ENCODE measurements at places on chromosomes 7 and 10.
A peak's percentile ranks its signal among the peaks of the same experiment; 100 is the strongest.

DNA sequence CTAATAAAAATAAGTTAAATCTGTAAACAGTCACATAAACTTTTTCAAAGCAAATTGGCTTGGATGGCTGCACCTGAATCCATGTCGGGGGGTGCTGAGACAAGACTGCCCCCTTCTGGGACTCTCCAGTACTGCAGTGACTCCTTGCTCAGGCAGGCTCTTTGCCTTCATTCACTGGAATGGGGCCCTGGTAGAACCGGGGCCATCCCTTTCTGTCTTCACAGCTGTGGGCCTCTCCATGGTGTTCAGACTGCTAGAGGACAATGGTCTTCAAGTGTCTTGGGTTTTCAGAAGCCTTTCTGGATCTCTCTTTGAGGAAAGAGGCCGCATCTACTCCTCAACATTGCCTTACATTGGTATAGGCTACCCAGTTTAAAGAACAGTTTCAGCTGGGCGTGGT, 16.1 kb upstream of the IMPDH1 start:
- DNase-seq: peak; percentile 55

- no peak for DNase-seq
Measured at GRCh38 chr10:31972519-31973041, 43.9 kb upstream of the ARHGAP12 start.

DNA sequence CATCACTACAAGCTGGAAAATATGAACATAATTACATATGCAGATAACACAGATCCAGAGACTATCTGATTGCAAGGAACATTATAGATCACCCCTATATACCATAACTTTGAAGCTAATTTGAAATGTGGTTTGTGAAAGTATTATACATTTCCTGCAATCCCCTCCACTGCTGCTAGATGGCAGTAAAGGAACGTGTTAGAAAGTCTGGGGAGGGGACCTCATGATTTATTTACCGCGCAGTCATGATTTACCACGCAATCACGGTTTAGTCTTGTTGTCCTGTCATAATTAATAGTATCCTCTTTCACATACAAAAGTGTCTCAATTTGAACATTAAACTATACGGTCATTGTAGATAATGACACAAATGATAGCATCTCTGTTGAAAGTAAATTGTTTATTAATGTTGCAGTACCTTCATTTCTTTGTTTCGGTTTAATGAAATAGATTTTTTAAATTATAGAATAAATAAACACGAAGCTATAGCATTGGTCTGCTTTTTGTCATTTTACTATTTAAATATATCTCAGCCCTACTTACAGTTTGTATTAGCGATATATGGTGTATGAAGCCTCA, 145.3 kb upstream of the PRSS1 start:
- DNase-seq: peak; percentile 64

DNA sequence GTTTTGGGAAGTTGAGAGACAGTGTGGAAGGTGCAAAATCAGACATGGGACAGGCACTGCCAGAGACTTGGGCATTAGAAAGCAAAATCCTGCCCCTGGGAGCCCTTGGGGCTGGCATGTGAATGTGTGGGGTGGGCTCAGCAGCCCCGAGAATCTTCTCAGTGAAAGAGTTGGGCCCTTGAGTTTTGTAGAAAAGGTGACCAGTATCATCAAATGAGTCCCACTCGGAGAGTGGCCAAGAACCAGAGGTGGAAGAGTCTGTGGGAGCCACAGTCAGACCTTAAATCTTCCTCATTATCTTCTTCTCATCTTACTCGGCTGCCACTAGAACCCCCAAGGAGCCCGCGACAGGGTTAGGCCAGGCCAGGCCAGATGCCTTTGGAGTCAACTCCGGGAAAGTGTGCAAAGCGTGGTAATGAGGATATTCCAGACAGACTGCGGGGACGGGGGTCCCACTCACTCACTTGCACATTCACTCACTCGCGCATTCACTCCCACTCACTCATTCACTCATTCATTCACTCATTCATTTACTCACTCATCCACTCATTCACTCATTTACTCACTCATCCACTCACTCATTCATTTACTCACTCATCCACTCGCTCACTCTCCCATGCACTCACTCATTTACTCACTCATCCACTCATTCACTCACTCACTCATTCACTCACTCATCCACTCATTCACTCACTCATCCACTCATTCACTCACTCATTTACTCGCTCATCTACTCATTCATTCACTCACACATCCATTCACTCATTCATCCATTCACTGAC, 74.9 kb downstream of the CARD11 start:
- DNase-seq: no peak

DNA sequence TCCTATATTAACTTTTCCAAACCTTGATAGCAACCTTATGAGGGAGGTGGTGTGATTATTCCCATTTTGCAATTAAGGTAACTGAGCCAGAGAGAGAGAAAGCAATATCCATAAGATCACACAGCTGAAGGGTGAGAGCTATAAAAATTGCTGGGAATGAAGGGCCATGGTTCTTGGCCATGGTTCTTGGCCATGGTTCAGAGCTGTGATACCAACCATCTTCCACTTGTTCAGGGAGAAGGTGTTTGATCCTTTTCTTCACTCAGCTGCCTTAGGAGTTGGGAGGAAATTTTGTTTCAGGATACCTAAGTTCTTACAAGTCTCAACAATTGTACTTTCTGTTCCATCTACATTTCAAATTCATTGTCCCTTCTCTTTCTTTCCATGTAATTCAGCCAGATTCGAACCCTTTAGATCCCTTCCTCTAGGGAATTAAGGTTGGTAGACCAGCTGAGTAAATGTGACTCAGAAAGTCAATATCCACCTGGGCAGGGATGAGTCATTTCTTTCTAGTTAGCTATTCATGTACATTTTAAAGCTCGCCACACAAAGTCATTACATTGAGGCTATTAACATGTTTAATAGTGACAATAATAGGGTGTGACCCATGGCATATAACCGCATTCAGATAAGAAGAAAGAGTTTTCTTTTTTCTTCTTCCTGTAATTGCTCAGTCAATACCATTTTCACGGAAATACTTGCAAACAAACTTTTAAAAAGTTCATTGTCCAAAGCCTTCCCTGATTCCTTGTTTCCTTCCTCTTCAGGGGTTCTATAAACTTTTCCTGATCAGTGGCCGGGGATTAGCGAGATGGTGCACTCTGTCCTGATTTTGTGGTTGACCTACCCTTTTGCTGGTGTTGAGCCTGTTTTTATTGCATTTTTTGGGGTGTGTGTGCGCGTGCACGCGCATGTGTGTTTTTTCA, 143.4 kb downstream of the TCF7L2 start:
- no peak for DNase-seq

GRCh38 chr7:155224116-155224811, 73.4 kb upstream of the INSIG1 start:
- no peak for DNase-seq

GRCh38 chr10:78700413-78700812, 368.4 kb upstream of the ZMIZ1 start:
- DNase-seq: no peak

DNA sequence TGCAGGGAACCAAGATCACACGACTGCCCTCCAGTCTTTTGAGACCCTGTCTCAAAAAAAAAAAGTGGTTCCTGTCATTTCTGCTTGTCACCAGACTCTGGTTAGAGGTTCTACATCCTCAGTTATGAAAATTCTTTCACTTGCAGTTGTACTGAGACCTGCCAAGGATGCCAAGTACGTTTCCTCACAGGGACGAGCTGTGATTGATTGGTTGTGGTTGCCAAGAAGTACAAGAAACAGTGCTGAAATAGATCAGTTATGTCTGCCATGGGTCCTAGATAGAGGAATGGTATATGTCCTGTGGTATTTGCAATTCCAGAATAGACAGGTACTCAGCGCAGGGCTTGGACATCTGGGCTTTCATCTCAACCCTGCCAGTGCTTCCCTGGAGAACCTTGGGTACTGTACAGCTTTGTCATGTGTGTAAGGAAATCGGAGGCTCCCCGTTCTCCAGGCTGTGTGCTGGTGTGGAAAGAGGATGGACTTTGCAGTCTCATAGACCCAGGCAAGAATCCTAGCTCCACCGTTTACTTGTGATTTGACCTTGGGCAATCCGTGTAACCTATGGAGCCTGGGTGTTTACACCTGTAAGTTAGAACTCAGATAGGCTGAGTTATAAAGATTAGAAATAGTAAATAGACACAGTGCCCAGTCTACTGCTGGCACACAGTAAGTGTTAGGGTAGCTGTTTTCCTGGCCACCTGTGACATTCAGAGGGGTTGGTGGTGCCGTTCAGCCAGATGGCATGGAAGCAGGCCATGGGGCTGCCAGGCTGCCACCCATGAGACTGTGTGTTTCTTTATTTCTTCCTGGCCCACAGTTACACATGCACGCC, 53.0 kb downstream of the COL13A1 start:
- DNase-seq: no peak

- peak; percentile 47 for DNase-seq
Measured at GRCh38 chr10:103884681-103885139, 29.3 kb upstream of the SH3PXD2A start.

- DNase-seq: no peak
Measured at GRCh38 chr7:91957823-91958222, 17.2 kb downstream of the AKAP9 start.

DNA sequence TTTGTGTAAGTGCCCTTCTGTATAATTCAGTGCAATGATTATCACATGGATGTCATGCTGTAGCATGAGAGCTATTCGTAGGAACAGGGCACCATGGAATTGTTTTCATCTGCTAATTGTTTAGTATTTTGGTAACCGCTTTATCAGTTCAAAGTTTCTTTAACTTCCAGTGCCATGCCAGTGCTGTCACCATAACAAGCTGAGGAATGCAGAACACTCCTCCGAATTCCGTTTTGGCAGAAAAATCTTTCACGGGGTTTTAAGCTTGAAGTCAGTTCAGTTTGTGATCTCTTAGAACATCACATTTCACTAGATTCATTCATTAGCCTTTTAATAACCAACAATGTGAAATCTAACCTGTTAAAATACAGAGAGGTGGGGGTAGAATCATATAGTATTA, 117.2 kb upstream of the SEMA3C start:
- no peak for DNase-seq

DNA sequence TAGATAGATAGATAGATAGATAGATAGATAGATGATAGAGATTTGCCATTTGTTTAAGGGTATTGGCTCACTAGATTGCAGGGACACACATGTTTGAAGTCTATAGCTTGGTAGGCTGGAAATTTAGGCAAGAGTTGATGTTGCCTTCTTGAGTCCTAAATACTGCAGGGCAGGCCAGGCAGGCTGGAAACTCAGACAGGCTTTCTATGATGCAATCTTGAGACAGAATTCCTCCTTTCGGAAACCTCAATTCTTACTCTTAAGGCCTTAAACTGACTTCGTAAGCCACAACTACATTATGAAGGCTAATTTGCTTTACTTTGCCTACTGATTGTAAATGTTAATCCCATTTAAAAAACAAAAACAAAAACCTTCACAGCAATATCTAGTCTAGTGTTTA, 322.9 kb upstream of the AKR1E2 start:
- DNase-seq: peak; percentile 76

DNA sequence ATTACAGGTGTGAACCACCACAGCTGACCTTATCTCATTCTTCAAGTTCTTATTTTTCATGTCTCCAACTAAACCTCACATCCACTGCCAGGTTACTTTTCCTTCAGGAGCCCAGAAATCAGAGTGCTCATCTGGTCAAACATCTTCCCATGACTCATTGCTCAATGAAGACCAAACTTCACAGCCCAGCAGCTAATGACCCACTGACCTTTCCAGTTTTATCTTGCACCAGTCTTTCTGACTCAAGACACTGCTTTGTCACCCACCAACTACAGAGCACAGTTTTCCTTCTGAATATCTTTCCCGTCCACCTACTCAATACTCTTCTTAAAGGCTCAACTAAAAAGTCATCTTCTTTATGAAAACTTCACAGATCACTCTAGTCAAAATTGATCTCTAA, 245.1 kb downstream of the CHCHD3 start:
- no peak for DNase-seq

DNA sequence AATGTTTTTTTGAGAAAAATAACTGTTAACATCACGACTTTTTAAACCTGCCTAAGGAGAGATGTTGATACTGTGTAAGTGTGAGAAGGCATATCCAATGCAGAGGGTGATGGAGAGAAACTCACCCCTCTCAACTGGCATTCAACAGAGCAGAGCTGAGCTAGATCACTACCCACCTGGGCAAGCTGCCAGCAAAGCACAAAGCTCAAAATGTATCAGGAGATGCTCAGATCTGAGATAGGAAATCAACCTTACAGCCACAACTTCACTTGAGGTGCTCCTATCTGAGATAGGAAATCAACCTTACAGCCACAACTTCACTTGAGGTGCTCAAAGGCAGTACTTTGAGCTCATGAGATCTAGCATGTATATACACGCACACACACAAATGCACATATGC, 151.5 kb upstream of the PDE1C start:
- DNase-seq: no peak

DNA sequence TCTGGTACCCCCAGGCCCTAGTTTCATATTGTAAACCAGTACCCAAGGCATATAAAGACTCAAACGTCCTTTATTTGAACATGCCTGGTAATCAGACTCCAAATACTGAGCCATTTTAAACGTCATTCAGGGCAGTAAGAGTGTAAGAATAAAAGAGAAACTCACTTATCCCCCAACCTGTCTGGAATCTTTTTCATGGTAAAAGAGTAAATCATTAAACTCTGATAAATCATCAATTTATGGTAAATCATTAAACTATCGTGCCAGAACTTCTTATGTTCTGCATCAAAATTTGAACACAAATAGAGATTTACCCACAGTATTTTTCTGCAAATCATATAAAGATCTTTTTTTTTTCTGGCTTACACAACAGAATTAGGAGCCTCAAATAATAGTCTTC, 734.3 kb upstream of the POT1 start:
- DNase-seq: no peak

DNA sequence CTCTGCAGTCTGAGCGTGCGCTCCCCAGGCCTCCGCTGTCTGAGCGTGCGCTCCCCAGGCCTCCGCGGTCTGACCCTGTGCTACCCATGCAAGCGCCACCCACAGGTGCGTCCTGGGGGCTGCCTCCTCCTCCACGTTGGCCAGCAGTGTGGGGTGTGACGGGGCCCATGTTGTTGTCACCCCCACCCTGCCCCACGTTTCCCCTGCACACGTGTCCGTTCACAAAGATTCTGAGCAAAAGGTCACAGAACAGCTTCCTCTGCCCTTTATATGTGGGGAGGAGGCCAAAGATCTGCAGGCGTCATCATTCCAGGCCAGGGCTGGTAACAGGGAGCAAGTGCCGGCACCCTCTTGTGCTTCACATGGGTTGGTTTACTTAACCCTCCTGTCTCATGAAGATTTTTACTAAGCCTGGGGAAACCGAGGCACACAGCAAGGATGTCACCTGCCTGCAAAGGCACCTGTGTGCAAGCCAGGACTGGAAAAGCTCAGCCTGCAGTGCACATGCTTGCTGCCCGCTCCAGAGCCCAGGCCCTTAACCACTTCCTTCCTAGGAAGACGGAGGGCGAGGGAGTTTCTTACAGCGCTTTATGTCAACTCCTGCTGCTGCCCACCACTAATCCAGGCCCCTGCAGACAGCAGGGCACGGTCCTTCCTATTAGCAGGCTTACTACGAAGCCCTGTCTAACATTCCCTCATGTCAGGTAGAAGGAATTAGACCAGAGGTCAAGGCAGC, 4.8 kb downstream of the GPR146 start:
- no peak for DNase-seq

Measured in fibroblast of the conjunctiva (primary cell).